ENCODE measurements at places on chromosomes 12 and 14.

GRCh38 chr14:69539631-69540410 is 34.9 kb downstream of the CCDC177 start:
- no peak for DNase-seq

- no peak for DNase-seq
Observed at GRCh38 chr14:91244501-91244901, at the start of gene GPR68. GPR68 (minus strand) TSS chr14:91244704; CDS start chr14:91235050, 9,654 bp downstream.

DNA sequence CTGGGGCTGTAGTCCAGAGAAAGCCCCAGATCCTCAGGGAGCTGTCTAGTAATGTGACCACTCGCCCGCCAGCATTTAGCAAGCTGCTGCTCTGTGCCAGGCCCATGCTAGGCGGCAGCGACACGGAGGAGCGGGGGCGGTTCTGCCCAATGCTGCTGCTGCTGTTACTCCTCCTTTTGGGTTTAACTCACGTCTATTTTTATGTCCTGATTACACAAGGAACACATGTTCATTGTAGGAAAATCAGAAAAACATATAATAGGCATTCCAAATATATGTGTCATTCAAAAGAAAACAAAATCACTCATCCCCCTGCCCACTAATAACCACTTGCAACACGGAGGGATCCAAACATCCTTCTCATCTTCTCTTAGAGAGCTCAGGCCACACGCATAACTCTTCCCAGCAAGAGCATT is 30.4 kb downstream of the CCDC92 start:
- no peak for DNase-seq

- no peak for DNase-seq
Observed at GRCh38 chr12:105740369-105740768, 398.4 kb downstream of the NUAK1 start.

DNA sequence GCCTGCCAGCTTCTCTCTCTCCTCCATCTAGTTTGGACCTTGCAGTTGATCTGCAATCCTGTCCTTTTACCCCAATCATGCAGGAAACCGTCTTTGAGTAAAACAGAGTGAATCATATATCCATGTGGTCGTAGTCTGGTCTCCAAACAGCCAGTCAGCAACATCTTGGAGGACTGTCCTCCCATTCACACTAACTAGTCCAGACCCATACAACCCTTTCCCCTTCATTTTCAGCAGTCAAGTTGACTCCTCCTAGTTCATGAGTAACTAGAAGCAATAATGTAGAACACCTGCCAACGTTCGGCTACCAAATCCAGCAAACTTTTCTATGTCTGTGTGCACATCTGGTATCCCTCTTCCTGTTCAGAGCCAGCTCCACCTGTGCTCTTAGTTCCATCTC is 10.8 kb upstream of the BIN2 start:
- DNase-seq, result no peak

- no peak for DNase-seq
Observed at GRCh38 chr14:38047195-38047902, 160.4 kb upstream of the SSTR1 start.

DNA sequence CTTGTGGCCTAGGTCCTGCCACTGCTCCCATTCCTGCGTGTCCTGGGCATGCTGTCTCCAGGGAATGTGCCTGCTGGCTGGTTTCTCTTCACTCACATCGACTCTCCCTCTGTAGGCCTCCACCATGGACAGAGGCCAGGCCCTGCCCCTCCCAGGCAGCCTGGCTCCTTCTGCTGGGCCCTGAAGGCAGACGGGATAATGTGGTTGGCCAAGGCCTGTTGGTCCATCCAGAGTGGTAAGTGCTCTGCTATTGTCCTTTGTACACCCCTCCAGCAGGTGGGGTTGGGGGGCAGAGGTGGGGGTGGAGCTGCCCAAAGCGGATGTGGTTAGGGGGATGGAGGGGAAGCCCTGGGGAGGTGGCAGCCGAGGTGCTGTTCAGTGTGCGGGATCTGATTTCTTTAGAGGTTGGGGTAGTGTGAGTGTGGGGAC is 9.5 kb upstream of the NR4A1 start:
- no peak for DNase-seq

DNA sequence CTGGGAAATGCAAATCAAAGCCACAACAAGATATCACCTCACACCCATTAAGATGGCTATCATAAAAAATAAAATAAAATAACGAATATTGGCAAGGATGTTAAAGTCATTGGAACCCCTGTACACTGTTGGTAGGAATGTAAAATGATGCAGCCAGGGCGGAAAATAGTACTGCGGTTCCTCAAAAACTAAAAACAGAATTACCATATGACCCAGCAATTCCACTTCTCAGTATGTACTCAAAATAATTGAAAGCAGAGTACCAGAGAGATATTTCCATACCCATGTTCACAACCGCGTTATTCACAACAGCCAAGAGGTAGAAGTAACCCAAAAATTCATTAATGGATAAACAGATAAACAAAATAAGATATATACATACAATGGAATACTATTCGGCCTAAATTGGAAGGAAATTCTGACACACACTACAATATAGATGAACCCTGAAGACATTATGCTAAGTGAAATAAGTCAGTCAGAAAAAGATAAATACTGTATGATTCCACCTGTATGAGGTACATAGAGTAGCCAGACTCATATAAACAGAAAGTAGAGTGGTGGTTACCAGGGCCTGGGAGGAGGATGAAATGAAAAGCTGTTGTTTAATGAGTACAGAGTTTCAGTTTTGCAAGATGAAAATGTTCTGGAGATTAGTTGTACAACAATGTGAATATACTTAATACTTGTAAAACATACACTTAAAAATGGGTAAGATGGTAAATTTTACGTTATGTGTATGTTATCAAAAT is 84.6 kb downstream of the TXNDC16 start:
- no peak for DNase-seq

DNA sequence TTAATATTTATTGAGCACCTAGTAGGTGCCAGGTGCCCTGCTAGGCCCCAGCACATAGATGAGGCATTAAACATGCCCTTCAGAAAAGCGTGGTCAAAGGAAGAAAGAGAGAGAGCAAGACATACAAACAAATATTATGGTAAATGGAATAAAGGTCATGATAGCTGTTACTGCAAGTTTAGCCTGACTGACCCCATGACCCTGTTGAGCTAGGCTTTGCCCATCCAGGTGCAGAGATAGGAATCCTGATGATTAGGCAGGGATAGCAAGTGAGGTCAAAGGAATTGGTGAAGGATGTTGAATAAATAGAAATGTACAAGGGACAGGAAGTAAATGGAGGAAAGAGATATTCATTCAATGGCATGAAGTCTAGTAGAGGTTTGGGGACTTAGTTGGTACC is 33.4 kb upstream of the SLC15A5 start:
- DNase-seq, result no peak

DNA sequence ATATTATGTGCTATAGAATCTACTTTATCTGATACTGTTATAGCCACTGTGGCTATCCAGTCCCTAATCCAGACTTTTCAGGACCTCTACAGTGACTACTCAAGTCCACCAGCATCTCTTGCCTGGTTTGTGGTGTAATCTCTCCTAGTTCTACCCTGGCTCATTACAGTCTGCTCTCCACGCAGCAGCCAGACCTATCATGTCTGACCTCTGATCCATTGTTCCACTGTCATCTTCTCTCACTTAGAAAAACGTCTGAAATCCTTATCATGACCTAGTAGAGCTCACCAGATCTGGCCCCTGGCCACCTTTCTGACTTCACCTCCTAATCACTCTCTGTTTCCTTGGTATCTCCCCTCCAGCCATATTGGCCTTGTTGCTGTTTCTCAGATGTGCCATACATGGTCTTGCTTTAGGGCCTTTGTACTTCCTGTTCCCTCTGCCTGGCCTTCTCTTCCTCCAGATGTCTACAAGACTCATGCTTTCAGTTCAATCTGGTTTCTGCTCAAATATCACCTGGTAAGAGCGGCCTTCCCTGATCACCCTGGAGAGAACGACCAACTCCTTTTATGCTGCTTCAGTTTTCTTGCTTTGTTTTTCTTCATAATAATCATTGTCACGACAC is 475.5 kb downstream of the AACS start:
- no peak for DNase-seq

DNA sequence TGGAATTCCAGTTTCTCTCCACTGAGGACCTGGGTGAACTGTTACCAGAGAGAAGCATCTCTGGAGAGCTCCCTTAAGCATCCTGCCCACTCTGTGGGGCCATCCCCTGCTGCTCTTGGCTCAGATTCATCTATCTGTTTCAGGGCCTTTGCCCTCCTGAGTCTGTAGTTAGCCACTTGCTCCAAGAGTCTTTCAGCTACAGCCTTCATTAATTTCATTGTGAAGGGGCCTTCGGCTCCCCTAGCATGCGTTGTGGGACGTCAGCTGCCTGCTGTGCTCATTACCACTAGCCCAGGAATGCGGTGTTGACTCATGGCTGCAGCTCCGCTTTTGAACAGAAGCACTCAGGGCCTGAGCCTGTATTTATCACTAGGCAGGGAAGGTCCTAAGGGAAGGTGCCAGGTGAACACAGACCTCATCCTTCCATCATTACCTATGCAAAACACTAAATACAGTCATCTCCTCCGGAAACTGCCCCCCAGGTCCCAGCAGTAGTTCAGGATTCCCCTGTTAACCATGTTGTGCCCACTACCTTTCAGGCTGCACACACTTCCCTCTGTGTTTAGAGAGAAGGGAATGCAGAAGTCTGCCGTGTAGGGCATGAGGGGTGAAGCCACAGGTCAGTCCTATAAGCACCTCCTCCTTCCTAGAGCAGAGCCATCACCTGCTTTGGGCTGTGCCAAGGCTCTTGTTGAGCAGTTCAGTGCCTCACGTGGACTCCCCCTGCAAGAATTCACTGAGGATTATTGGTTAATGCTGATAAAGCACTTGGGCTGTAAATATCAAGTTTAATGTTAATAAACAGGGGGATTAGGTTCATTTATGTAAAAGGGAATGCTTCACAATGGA is 191.4 kb downstream of the CACNA1C start:
- no peak for DNase-seq

GRCh38 chr14:31013841-31014240 is 11.6 kb upstream of the AP4S1 start:
- no peak for DNase-seq

DNA sequence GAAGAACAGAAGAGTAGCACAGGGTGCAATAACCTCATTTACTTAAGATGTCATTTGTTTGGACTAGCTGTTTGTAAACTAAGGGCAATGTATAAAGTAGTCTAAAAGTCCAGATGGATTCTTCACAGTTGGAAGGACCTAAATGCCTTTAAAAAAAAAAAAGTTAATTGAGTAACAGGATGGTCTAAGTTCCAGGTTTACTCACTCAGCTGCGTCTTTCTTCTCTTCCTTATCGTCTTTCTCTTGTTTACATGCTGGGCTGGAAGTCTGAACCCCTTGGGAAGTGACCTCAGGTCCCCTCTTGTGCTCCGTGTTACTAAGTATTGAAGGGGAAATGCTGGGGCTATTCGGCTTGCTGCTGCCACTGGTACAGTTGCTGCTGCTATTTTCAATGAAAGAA is 82.5 kb downstream of the SH2B3 start:
- no peak for DNase-seq

GRCh38 chr12:53808023-53808705 is 56.4 kb upstream of the CISTR start:
- DNase-seq, result no peak

GRCh38 chr14:87170179-87170578 is 822.8 kb downstream of the GALC start:
- no peak for DNase-seq

DNA sequence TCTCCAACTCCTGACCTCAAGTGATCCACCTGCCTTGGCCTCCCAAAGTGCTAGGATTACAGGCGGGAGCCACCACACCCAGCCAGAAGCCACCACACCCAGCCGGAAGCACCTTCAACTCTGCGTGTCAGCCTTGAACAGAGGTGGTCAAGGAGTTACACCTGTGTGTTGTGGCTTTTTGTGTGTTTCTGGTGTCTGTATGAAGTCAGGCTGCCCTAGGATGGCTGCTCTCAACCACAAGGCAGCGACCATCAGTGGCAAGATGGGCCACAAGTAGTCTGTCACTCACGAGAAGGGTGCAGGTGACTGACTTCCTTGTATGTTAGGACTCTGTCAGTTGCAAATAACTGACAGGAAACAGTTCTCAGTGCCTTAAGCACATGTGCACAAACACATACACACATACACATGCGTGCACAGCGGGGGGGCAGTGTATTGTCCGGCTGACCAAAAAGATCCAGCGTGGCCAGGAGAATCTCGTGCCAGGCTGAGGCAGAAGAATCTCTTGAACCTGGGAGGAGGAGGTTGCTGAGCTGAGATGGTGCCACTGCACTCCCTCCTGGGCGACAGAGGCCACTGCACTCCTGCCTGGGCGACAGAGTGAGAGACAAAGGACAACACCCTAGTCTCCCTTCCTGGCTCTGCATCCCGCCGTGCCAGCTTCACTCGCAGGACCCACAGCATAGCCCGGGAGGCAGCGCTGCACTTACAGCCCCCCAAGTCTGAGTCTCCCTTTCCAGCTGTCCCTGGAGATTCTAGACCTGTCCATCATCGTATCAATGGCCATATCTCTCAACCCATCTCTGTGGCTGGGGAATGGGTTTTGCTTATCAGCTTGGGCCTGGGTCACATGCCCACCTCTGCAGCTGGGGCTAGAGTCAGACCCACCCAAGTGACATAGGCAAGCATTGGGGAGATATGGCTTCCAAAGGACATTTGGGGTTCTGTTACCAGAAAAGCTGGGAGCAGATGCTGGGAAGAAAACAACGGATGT is 13.7 kb downstream of the P2RX4 start:
- no peak for DNase-seq

DNA sequence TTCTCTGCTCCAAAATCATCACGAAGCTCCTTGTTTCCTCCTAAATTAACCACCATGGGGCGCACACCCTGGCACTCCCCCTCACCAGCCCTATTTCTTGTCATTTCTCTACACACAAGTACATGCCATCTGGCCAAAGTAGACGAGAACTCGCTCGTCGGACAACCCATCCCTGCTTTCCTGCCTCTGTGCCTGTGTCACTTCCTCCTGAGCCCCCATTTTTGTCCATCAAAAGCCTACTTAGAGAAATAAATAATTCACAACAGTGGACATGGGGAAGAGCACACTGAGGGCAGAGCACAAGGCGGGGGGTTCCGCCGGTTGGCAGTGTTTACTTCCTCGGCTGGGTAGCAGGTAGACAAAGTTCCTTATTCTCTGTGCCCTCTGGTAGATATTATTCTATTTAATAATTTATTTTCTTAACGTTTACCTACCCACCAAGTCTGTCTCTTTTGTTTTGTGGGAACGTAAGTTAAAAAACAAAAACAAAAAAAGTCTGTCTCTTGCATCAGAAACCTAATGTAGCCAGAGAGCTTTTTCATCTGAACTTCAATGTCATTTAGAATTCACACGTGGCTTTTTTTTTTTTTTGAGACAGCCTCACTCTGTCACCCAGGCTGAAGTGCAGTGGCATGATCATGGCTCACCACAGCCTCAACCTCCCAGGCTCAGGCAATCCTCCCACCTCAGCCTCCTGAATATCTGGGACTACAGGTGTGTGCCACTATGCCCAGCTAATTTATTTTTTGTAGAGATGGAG is 6.0 kb downstream of the VPS37B start:
- DNase-seq, result no peak

- DNase-seq, result no peak
Observed at GRCh38 chr14:61308198-61308597, 13.2 kb upstream of the PRKCH start.
